ENCODE measurements at places on chromosomes 2 and 18.

- no peak for DNase-seq
Measured at GRCh38 chr2:238939521-238940403, 91.9 kb downstream of the TWIST2 start.

GRCh38 chr18:1466035-1466434 lies 561.4 kb downstream of the ADCYAP1 start:
- no peak for DNase-seq

DNA sequence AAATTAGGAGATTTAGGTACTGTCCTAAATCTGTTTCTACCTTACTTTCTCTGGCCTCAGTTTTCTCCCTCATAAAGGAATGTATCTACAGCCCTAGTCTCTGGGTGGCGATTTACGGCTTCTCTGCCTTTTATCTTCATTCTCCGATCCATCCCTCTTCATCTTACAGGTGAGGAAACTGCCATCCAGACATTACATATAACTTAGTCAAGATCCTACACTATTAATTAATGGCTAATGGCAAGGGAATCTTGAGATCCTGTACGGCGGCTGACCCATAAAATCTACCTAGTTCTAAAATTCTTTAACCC lies 386 bp upstream of the YIPF4 start:
- DNase-seq: no peak

- no peak for DNase-seq
Measured at GRCh38 chr18:59980188-59980637, 80.4 kb downstream of the PMAIP1 start.

- no peak for DNase-seq
Measured at GRCh38 chr2:25981596-25982272, 563 bp downstream of the KIF3C start.

GRCh38 chr2:85181134-85181631 lies 48.0 kb downstream of the TCF7L1 start:
- DNase-seq: no peak

DNA sequence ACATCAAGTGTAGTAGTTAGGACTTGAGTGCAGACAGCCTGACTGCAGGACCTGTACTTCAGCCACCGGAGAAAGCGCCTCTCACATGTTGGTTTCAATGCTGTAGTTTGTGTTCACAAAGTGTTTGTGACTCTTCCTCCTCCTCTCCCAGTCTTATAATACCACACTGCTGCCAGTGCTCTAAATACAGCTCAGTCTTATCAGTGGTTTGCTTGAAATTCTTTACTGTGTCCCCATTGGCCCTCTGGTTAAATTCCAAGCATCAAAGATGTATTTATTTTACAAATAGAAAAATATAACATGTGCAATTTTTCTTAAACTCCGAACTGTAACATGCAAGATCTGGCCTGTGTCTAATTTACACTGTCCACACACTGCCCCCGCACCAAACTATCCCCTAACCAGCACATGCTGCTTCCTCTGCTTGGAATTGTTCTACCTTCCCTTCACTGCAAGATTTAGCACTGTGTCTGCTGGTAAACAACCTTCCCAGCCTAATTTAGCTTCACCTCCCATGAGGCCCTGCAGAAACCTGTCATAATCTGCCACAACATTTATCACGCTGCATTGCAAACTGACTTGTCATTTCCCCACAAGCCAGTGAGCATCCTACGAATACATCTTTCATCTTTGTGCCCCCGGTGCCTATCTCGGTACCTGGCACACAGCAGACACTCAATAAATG lies 77.1 kb downstream of the SUMO1 start:
- no peak for DNase-seq

GRCh38 chr2:54957321-54957999 lies 92.8 kb downstream of the RTN4 start:
- no peak for DNase-seq

DNA sequence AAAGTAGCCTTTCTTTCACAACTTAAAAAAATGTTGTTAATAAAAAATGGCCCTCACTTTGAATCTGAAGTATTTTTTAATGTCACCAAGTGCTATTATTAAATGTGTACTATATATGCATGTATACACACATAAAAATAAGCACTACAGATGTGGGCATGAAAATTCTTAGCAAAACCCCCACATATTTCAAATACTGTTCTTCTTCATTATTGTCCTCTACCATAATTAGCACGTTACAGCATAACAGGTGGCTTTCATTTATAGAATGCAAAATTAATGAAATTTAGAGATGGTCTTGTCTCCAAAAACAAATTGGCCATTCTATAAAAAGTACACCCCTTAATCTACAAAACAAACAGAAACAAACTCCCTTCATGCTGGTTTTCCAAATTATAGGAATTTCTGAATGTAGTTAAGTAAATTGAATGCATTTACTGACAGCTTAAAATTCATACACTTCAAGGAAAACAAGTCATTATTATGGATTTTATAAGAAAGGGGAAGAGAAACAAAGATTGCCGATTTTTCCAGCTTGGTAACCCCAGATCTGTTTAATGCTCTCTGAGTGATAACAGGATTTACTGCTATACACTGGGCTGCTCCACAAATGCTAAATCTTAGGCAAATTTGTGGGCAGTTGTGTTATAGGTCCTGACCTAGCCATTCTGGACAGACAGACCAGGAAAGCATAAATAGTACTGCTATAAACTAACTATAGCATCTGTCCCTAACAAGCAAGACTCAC lies 67.2 kb downstream of the SPRED2 start:
- DNase-seq: no peak

DNA sequence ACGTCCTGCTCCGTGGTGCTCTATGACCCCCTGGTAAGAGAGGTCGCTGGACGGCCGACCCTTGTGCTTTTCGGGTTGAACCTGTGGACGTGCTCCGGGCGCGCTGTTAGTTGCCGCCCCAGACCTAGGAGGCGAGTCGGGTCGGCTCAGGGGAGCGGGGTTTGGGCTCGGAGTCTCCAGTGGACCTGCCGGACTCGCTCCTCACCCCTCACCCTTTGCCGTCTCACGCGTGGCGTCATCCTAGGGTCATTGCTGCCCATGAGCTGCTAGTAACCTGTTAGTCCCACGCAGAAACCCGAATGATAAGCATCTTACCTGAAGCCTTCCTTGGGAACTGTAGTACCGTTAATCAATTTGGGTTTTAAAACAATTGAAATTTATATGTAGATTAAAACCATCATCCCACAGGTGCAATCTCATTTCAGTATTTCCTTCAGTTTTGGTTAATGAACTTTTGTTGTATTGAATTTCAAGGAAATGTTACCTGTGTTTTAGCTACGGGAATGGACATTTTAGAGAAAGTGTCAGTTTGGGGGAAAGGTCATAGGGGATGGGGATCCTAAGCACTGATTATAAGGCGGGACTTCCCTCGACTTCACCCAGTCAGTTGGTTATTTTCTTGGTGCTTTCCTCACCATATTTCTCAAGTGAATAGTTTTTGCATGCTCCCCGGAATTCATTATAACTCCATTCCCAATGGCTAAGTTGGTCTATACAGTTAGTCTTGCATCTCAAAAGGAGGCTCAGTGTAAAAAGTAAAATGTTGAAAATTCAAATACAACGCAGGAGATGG lies 536 bp downstream of the ELP2 start:
- DNase-seq: no peak

DNA sequence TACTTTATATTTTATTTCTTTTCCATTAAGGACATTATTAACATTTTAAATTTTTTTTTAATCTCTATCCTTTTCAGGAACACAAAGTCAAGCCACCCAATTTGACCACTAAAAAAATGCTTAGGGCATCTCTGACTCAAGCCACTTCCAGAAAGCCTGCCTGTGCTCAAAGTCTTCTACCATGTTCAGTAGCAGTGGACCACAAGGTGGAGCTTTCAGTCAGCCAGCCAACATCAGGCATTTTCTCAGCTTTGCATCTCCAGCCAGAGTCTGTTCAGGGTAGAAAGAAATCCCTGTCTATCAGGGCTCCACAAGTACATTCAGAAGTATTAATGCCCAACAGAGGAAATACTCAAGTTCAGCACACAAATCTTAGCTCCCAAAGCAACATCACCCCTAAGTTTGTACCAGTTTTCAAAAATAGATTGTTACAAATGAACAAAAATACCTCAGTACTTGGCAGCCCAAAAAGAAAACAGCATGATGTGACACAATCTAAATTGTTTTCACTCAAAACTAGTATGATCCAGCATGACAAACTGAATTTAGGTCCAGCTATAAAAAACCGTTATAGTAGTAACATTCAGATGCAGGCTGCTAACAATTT lies 37.6 kb downstream of the C18orf63 start:
- peak; percentile 60 for DNase-seq

- no peak for DNase-seq
Measured at GRCh38 chr2:110770959-110771431, 38.6 kb downstream of the ACOXL start.

DNA sequence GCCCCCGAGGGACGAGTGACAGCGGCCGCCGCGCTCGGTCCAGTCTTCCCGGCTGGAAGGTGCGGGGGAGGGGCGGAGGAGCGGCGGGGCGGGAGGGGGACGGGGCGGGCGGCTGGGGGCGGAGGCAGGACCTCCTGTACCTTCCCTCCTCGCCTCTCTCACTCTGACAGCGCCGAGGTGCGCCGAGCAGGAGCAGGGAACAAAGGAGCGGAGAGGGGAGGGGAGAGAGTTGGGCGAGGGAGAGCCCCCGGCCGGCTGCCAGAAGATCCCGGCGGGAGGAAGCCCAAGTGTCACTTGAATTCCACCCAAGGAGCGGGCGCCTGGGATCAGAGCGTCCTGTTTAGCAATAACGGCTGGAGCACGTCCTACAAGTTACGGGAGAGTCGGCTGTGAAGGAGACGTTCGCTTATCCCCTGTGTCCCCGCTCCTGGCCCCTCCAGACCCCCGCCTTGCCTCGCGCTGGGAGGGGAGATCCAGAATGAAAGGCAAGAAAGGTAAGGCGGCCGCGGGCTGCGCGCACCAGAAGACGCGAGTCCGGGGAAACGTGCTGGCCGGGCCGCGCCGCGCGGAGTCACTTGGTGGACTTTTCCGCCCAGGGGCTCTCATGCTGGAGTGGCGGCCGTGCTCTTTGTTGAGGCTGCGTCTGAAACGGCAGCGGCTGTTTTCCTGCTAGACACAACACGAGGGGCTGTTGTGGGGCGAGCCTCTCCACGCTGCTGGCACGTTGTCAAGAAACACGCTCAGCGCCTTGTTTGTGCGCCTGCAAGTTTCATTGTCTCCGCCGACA lies at the start of gene TGIF1:
Gene TGIF1, plus strand, starts transcription at position 161 of the 787 bp plus-strand sequence. Its CDS starts 318 bp downstream, at position 479.
- DNase-seq: peak; percentile 44

Data from occipital lobe (tissue), 3 donors.